ENCODE measurements at places on chromosomes 4 and X. TPM values are rescaled to one million over a fixed set of nuclear protein-coding genes. Genes with fewer than 3 reads are reported as not detected.

The ADGRG2 gene
- total RNA-seq: not detected

The MAGEE2 gene
- not detected for total RNA-seq

The GNRHR gene
- total RNA-seq: not detected

The SOX3 gene
- not detected for total RNA-seq

The SLC38A5 gene
- total RNA-seq: 45.6 TPM

The KDR gene
- total RNA-seq: not detected

The RAB33A gene
- total RNA-seq: 2.1 TPM

The DMD gene
- 61.4 TPM for total RNA-seq

The TMEM271 gene
- not detected for total RNA-seq

The HPGD gene
- total RNA-seq: not detected

The PNMA6A gene
- 2.4 TPM for total RNA-seq

The CSAG1 gene
- total RNA-seq: not detected

The NUP62CL gene
- 10.6 TPM for total RNA-seq

The TRPC5OS gene
- not detected for total RNA-seq

The ARSJ gene
- total RNA-seq: not detected

Measured in OCI-LY7 (cell line).